ENCODE measurements at places on chromosomes 7 and 10.

DNA sequence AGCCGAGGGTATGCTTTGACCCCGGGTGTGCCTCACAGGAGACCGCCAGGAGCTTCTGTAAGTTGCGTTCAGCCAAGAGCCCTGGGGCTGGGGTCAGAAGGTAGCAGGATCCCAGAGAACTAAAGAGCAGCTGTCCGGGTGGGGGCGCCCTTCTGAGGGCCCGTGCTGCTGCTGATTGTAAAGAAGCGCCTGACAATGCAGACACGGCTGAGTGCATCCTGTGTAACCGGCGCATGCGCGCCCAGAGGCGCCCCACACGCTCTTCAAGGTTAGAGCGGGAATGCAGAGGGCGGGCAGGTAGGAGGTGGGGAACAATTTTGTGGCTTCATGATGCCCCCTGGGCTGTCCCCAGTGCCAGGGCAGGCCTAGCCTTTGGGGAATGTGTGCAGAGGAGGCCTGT, 210.2 kb upstream of the CTBP2 start:
- peak; percentile 27 for DNase-seq

GRCh38 chr10:75347186-75347585, 54.4 kb downstream of the ZNF503 start:
- peak; percentile 82 for DNase-seq

DNA sequence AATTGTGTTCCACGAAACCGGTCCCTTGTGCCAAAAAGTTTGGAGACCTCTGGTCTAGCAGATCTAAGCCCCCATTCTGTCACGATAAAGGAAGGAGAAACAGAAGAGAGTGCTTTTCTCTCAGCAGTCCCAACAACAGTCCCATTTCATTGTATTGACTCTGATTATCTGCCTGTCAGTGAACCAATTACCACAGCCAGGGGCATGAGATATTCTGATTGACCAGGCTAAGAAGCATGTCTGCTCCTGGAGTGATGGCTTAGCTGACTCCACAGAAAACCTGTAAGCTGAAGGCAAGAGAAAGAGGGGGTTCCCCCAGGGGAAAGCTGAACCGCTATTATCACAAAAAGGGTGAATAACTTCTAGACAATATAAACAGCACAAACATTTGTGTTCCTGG, 765.4 kb downstream of the SORCS1 start:
- DNase-seq: no peak

DNA sequence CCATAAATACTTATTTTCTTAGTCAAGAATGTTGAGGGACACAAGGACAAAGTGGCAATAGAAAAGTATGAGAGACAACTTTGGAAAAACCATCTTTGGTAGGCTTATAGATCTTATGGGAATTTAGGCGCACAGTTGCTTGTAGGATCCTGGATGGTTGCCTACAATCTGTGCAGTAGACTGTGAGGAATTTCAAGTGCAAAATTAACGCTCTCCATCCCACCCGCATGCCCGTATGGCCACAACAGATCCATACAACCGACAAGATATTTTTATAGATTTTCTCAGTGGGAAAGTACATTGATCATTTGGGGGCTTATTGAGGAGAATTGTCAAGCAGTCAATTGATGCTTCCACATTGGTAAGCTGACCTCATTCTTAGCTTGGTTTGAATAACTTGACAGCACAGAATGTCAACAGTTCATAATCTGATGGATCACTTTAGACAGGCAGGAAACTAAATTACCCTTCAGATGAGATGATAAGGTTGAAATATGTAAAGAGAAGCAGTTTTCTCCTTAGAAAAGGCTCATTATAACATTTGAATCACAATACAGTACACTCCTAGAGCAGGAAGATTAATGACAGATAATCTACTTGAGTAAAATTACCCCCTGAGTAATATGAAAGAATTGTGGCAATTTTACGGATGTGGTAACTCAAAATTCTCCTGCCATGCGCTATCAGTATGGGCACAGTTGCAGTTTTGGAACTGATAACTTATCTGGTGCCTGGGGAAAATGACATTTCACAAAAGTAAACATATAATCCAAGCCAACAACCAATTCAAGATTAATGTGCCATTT, 479.7 kb downstream of the KIF20B start:
- no peak for DNase-seq

DNA sequence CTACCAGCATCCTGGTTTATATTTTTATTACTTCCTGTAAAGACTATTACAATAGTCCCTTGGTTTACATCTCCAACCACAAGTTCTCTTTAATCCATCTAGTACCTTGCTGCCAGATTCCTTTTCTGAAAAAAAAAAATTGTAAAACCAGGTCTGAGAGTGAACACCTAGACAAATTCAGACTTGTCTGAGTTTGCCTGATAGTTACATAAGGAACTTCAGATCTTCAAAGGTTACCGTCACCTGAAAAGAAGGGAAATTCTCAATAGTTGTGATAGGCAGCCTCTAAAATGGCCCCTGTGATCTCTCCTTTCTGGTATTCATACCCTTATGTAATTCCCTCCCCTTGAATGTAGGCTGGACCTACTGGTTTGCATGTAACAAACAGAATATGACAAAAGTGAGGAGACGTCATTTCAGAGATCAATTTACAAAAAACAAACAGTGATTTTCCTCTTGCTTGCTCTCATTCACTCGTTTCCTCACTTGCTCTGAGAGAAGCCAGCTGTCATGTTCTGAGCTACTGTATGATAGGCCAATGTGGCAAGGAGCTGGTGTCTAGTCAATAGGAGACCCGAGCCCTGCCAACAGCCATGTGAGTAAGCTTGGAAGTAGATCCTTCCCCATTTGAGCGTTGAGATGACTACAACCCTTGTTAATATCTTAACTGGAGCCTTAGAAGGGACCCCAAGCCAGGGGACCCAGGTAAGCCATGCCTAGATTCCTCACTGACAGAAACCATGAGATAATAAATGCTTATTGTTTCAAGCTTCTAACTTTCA, 110.9 kb upstream of the LSM8 start:
- DNase-seq: no peak

DNA sequence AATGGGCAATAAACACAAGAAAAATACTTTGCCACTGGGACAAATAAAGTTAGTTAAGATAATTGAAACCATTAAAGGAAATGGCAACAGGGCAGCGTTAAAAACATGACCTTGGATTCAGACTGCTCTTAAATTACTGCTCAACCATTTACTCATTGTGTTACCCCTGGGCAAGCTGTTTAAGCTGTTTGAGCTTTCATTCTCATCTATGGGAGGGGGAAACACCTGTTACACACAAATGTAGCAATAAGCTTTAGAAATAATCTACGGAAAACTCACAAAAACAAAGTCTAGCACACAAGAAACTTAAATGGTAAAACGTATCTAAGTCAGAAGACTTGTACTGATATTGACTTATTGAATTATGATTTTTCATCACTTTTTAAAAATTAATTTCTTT, 137.1 kb downstream of the KMT2E start:
- no peak for DNase-seq

- DNase-seq: no peak
Measured at GRCh38 chr10:22228167-22228938, 10.5 kb upstream of the EBLN1 start.

DNA sequence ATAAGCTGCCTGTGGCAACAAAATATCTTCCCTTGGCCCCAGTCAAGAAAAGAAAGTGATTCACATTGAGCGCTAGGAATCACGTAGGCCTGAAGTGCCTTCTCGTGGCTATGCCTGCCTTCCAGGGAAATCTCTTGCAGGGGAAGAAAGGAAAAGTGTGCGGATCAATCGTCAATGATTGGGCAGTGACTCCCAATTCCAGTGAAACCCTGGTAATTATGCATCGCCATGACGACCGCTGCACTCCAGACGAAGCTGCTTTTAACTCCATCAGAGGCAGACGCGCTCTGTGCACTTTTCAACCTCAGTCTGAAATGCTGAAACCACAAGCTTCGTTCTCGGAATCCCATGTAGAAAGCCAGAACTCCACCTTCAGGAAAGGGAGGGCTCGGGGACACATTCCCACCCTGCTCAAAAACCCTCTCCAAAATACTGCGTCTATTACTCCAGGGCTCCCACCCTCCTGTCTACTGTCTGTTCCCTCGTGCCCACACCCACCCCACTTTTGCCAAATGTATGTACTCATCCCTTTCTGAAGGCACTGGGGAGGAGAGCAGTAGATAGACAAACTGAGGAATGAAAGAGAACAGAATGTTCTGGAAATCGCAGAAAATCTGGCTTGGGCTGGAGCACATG, 24.2 kb upstream of the PRKAG2 start:
- DNase-seq: no peak

- DNase-seq: no peak
Measured at GRCh38 chr7:128874140-128875031, 11.7 kb downstream of the ATP6V1F start.

DNA sequence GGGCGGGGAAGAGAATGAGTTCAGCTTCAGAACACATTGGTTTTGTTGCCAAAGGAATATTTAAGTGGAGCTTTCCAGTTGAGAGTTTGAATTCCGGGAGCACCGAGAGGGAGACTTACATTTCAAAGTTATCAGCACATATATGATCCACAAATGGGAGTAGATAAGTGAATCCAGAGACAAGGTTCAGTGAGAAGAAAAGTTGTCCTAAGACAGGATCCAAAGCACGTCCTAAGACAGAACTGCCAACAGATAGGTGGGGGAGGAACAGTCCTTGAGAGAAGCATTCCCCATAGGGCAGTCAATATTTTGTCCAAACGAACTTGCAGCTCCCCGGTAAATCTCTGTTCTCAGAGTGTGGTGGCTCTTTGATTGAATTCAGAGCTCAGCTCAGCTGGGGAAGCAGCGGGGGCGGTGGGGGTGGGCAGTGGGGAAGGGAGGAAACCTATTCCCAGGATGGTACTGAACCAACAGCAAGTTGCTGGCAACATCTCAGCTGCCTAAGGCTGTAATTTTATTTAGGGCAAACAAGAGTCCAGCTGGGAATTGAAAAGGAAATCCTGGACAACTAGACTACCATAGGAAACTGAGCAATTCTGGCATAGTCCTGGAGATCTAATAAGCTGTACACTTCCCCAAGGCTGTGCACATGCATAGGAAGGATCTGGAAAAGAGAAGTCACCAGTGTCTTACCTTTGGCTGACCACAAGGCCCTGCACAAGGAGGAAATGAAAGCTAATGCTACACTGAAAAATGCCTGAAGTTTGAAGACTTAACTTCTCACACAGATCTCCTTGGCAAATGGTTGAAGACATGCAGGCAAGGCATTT, 94.2 kb upstream of the CXCL12 start:
- no peak for DNase-seq

GRCh38 chr7:114107522-114107921, 188.7 kb upstream of the PPP1R3A start:
- no peak for DNase-seq

GRCh38 chr10:131513901-131514300, 202.4 kb upstream of the TCERG1L start:
- no peak for DNase-seq

DNA sequence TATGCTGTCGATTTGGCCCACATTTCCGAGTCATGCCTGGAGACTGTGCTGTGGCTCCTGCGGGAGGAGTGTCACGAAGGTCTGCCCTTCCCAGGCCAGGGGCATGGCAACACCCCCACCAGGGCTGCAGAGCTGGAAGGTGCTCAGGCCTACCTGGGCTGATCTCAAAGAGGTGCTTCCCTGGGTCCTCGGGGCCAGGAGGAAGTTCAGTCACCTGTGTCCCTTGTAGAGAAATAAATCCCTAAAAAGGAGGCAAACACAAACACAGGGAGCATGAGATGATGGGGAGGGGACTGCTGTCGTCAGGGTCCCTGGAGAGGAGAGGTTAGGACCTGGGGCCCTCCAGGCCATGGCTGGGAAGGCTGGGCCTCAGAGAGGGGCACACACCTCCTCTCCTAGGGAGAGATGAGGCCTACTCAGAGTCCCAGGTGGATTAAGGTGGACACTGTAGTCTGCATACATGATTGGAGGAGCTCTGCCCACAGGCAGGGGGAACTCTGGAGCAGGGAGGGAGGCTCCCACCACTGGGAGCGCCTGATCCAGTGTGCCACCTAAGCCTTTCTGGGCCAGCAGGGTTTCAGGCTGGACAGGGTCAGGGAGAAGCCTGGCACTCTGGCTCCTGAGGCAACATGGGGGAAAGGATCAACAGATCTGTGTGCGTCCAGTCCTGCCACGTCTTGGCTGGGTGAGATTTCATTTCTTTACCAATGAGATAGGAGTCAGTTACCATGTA, 49.4 kb downstream of the ARHGAP22 start:
- no peak for DNase-seq

GRCh38 chr10:29482591-29483431, 152.0 kb downstream of the SVIL start:
- DNase-seq: peak; percentile 78

GRCh38 chr7:4882169-4883032, 1.1 kb downstream of the RADIL start:
- DNase-seq: peak; percentile 17

- no peak for DNase-seq
Measured at GRCh38 chr10:12465385-12466136, 116.2 kb downstream of the CAMK1D start.

DNA sequence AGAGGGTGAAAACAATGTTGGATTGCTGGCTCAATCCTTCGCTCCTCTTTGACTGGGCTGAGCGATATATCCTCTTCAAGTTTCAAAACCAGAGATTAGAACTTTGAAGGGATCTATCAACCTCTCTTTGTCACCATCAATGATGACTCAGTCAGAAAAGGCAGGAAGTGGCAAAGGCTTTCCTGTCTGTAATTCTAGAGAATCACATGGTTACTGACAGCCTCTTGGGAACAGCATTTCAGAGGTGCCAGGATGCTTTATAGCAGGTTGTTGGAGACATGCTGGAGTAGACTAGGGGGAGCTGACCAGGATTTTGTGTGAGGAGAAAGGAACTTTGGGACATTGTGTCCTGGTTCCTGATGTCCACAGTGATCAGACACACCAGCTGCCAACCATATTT, 81.3 kb downstream of the PRKCQ start:
- DNase-seq: peak; percentile 72

GRCh38 chr10:24751716-24752115, 28.0 kb upstream of the ARHGAP21 start:
- no peak for DNase-seq

DNA sequence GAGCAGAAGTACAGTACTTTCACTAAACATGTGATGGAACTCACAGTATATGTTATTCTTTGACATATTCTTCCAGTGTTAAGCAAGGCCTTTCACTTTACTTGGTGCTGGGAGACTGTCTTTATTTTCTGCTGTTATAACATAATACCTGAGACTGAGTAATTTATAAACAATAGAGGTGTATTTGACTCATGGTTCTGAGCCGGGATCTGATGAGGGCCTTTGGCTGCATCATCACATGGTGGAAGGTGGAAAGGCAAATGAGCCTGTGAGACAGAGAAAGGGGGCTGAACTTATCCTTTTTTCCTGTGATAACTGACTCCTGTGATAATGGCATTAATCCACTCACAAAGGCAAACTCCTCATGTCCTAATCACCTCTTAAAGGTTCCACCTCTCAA, 1.4 kb downstream of the SUPV3L1 start:
- peak; percentile 7 for DNase-seq

- no peak for DNase-seq
Measured at GRCh38 chr7:97117035-97117371, 495 bp upstream of the SDHAF3 start.

Data from kidney tubule cell (primary cell).